ENCODE measurements at places on chromosomes 1 and 21. TPM values are rescaled to one million over a fixed set of nuclear protein-coding genes. Genes with fewer than 3 reads are reported as not detected.

GRCh38 chr1:165915480-165915879 is 88.1 kb downstream of the UCK2 start:
- no peak overlapping the region for H3K4me3 ChIP-seq
- no peak overlapping the region for H3K27ac ChIP-seq
- no peaks in the 10 kb centered on the region for H3K27me3 ChIP-seq

DNA sequence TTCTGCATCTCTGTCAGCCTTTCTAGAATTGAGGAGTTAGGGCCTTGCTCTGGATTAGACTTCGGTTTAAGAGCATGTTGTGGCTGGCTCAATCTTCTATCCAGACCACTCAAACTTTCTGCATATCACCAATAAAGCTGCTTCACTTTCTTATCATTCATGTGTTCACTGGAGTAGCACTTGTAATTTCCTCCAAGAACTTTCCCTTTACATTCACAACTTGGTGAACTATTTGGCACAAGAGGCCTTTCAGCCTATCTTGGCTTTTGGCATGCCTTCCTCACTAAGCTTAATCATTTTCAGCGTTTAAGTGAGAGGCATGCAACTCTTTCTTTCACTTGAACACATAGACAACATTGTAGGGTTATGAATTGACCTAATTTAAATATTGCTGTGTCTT is 3.6 kb upstream of the HORMAD1 start:
- no peaks in the 10 kb centered on the region for H3K36me3 ChIP-seq
- H3K4me3 ChIP-seq: no peak overlapping the region
- no peaks in the 10 kb centered on the region for H3K4me1 ChIP-seq
- H3K27me3 ChIP-seq: no peaks in the 10 kb centered on the region

ST6GALNAC3 gene
- 0.34 TPM for polyA plus RNA-seq

CIART gene
- polyA plus RNA-seq: 15.3 TPM

DNA sequence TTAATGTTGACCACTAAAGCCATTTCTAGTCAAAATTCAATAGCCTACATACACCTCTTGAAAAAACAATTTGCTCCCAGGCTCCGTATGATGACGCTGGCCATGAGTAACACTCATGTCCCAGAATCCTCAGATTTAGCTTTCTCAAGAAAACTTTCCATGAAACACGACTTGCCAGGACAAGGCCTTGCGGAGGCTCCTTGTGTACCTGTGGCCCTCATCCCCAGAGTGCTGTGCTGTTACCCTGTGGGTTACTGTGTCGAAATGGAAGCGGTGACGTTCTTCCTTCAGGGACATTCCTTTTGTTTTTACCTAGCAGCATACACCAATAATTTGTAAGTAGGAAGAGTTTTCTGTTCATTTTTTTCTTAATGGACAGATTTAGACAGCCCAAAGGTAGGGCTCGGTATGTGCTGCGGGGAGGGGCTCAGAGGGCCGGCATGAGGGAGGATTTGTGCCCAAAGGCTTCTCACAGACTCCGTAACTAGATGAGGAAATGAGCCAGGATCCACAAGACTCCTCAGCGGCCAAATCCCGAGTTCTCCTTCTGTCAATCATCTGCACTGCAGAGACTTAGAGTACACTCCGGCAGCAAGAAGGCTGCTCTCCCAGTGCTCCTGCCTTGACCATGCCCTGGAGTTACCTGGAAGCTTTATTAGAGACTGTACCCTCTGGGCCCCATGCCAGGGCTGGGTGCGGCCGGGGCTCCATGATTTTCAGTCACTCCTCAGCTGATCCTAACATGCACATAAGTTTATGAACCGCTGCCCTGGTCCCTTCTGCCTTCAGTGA is 17.8 kb downstream of the GNG12 start:
- no peak overlapping the region for H3K4me3 ChIP-seq
- no peak overlapping the region for H3K27ac ChIP-seq
- no peak for DNase-seq
- peaks cover 3% of the 10 kb centered on the region for H3K4me1 ChIP-seq
- no peaks in the 10 kb centered on the region for H3K36me3 ChIP-seq

ABCA4 gene
- 0.02 TPM for polyA plus RNA-seq

NEXN gene
- polyA plus RNA-seq: 49.0 TPM

- no peak overlapping the region for H3K27ac ChIP-seq
- no peak overlapping the region for H3K4me3 ChIP-seq
- no peaks in the 10 kb centered on the region for H3K27me3 ChIP-seq
- H3K36me3 ChIP-seq: no peaks in the 10 kb centered on the region
- H3K4me1 ChIP-seq: no peaks in the 10 kb centered on the region
- DNase-seq: no peak
Measured at GRCh38 chr1:68644504-68644903, 147.6 kb upstream of the DEPDC1 start.

- H3K4me3 ChIP-seq: no peak overlapping the region
- DNase-seq: no peak
- no peak overlapping the region for H3K27ac ChIP-seq
- no peaks in the 10 kb centered on the region for H3K27me3 ChIP-seq
Measured at GRCh38 chr1:232789651-232790050, 15.6 kb upstream of the MAP10 start.

DNA sequence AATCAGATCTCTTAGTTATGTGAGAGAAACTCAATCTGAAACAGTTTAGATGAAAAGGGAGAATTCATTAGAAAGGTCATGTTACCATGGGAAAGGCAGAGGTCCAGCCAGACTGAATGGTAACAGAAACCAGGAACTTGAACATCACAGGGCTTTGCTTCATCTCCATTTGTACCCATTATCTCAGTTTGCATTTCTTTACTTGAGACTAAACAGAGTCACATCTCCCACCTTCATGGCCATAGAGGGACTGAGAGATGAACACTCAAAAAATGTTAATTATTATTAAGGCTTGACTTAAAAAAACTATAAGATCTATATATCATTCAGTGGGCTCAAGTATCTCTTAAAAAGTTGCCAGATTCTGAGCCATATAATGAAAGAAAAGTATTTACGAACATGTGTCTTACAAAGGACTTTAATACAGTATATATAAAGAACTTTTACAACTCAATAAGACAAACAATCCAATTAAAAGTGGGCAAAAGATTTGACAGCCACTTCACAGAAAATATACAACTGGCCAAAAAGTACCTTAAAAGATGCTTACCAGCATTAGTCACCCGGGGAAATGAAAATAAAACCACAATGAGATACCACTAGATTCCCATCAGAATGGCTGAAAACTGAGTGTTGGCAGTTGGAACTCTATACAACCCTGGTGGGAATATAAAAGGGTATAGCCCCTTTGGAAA is 13.2 kb downstream of the KYAT3 start:
- no peak overlapping the region for H3K4me3 ChIP-seq
- H3K27ac ChIP-seq: no peak overlapping the region
- H3K36me3 ChIP-seq: no peaks in the 10 kb centered on the region
- H3K27me3 ChIP-seq: no peaks in the 10 kb centered on the region

DNA sequence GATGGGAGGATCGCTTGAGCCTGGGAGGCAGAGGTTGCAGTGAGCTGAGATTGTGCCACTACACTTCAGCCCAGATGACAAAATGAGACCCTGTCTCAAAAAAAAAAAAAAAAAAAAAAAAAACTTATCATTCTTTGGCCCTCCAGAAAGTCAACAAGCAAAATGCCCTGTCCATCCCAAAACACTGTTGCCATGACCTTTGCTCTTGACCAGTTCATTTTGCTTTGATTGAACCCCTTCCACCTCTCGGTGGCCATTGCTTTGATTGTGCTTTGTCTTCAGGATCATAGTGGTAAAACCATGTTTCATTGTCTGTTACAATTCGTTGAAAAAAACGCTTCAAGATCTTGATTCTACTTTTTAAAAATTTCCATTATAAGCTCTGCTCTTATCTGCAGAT is 8.5 kb upstream of the SYPL2 start:
- H3K27me3 ChIP-seq: peaks cover 3% of the 10 kb centered on the region
- H3K4me1 ChIP-seq: no peaks in the 10 kb centered on the region
- no peak overlapping the region for H3K27ac ChIP-seq

DNA sequence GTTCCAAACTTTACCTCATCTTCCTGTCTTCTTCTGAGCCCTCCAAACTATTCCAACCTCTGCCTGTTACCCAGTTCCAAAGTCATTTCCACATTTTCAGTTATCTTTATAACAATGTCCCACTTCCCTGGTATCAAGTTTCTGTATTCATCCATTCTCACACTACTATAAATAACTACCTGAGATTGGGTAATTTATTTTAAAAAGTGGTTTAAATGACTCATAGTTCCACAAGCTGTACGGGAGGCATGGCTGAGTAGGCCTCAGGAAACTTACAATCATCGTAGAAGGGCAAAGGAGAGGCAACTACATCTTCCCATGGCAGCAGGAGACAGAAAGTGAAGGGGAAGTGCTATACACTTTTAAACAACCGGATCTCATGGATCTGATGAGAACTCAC is 428.5 kb upstream of the RGS18 start:
- H3K36me3 ChIP-seq: no peaks in the 10 kb centered on the region
- DNase-seq: no peak
- no peak overlapping the region for H3K27ac ChIP-seq
- H3K4me3 ChIP-seq: no peak overlapping the region
- no peaks in the 10 kb centered on the region for H3K4me1 ChIP-seq

GRCh38 chr1:181396811-181397210 is 86.5 kb upstream of the CACNA1E start:
- H3K27ac ChIP-seq: no peak overlapping the region
- no peak for DNase-seq
- H3K36me3 ChIP-seq: no peaks in the 10 kb centered on the region
- H3K4me3 ChIP-seq: no peak overlapping the region
- no peaks in the 10 kb centered on the region for H3K27me3 ChIP-seq
- H3K4me1 ChIP-seq: no peaks in the 10 kb centered on the region

DNA sequence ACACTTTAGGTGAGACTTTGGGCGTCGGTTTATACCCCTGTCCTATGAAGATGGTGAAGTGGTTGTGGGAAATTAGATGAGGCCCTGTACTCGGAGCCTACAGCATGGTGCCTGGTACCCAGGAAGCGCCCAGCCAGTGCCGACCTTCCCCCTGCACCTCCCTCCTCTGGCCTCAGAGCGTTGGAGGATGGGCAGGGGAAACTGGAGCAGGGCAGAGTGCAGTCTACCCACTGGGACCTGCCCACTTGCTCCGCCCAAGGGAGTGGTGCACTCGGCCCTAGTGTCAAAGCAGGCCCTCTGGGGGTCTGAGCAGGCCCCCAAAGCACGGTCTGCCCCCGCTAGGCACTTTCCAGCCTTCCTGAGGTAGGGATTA is 13.0 kb upstream of the TTC22 start:
- H3K36me3 ChIP-seq: no peaks in the 10 kb centered on the region
- no peak for DNase-seq
- no peak overlapping the region for H3K27ac ChIP-seq

MROH7 gene
- not detected for polyA plus RNA-seq

DNA sequence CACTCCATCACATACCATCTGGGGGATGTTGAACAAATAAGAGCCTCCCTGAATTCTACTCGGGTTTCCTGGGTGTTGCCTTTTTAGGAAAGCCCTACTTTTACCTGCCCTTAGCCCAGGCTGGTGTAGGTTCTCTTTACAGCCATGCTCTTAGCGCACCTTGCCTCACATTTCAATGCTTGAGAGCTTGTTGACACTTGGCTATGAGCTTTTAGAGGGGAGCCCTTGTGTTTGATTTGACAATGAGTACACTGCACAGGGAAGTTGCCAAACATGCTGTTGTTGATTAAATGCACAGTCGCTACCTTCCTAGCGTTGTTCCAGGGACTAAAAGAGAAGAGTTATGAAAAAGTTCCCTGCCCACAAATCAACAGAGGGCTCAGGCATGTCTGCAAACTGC is 103.8 kb downstream of the TRABD2B start:
- DNase-seq: no peak
- no peaks in the 10 kb centered on the region for H3K27me3 ChIP-seq
- H3K27ac ChIP-seq: no peak overlapping the region
- no peaks in the 10 kb centered on the region for H3K36me3 ChIP-seq
- H3K4me3 ChIP-seq: no peak overlapping the region

- no peaks in the 10 kb centered on the region for H3K27me3 ChIP-seq
- DNase-seq: no peak
- no peak overlapping the region for H3K4me3 ChIP-seq
- no peaks in the 10 kb centered on the region for H3K36me3 ChIP-seq
- no peak overlapping the region for H3K27ac ChIP-seq
Measured at GRCh38 chr1:112472142-112472541, 36.6 kb upstream of the WNT2B start.

GRCh38 chr1:57473448-57473847 is 49.6 kb upstream of the DAB1 start:
- H3K27me3 ChIP-seq: no peaks in the 10 kb centered on the region
- H3K4me3 ChIP-seq: no peak overlapping the region
- peaks cover 10% of the 10 kb centered on the region for H3K4me1 ChIP-seq
- no peaks in the 10 kb centered on the region for H3K36me3 ChIP-seq
- no peak for DNase-seq

DNA sequence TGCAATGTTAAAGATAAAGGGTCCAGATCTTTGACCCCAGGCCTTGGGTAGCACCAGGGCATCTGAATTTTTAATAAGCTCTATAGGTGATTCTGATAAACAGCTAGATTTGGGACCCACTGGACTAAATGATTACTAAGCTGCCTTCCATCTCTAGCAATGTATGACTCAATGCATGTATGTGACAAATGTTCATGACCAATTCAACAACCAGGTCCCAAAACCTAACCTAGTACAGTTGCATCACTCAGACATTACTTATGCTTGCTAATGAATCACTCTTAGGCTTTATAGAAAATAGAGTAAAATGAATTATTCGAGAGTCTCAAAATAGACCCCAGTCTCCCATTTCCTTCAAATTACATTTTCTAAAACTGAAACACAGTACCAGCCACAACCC is 35.5 kb downstream of the RCAN1 start:
- peak overlapping the region; percentile 16 for H3K27ac ChIP-seq
- peak; percentile 75 for DNase-seq
- no peak overlapping the region for H3K4me3 ChIP-seq
- peaks cover 7% of the 10 kb centered on the region for H3K4me1 ChIP-seq
- H3K36me3 ChIP-seq: no peaks in the 10 kb centered on the region
- no peaks in the 10 kb centered on the region for H3K27me3 ChIP-seq

GRCh38 chr1:56715156-56715555 is 70.0 kb downstream of the PRKAA2 start:
- no peaks in the 10 kb centered on the region for H3K36me3 ChIP-seq
- peaks cover 3% of the 10 kb centered on the region for H3K4me1 ChIP-seq
- DNase-seq: peak; percentile 68

GRCh38 chr1:161420763-161421455 is 53.2 kb upstream of the CFAP126 start:
- no peak overlapping the region for H3K27ac ChIP-seq
- DNase-seq: peak; percentile 2
- H3K36me3 ChIP-seq: no peaks in the 10 kb centered on the region
- H3K4me1 ChIP-seq: no peaks in the 10 kb centered on the region
- H3K4me3 ChIP-seq: no peak overlapping the region
